Thyroid gland (tissue), 4 donors: ENCODE measurements at places on chromosomes 1 and 21. TPM values are rescaled to one million over a fixed set of nuclear protein-coding genes. Genes with fewer than 3 reads are reported as not detected.

Gene NPR1
- total RNA-seq, result 20.9 TPM

Gene GNG4
- total RNA-seq, result under 0.01 TPM

Gene SHISA4
- 28.8 TPM for total RNA-seq

Gene KRTAP22-1
- not detected for total RNA-seq

Gene CPT2
- total RNA-seq, result 27.4 TPM

Gene ANGEL2
- total RNA-seq, result 57.9 TPM

- H3K27me3 ChIP-seq, result no peaks in the 10 kb centered on the region
- no peak for DNase-seq
- no peaks in the 10 kb centered on the region for H3K36me3 ChIP-seq
- no peak overlapping the region for H3K4me3 ChIP-seq
Measured at GRCh38 chr1:95018602-95019369, 54.0 kb downstream of the ALG14 start.

DNA sequence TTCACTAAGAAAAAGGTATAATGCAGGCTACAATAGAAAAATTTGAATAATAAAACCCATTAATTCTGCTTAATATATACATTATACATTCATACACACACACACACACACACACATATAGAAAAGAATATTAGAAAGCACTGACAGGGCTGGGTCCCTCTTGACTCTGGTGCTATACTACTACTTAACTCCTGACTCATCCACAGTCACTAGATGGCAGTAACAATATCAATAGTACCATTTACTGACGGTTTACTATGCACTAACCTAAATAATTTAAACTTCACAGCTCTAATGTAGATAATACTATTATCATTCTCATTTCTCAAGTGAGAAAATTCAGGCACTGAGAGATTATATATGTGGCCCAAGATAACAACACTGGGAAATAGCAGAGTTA is 87.5 kb downstream of the COP1 start:
- H3K27ac ChIP-seq, result no peak overlapping the region
- H3K27me3 ChIP-seq, result no peaks in the 10 kb centered on the region
- no peak for DNase-seq
- no peaks in the 10 kb centered on the region for H3K4me1 ChIP-seq
- H3K4me3 ChIP-seq, result no peak overlapping the region

DNA sequence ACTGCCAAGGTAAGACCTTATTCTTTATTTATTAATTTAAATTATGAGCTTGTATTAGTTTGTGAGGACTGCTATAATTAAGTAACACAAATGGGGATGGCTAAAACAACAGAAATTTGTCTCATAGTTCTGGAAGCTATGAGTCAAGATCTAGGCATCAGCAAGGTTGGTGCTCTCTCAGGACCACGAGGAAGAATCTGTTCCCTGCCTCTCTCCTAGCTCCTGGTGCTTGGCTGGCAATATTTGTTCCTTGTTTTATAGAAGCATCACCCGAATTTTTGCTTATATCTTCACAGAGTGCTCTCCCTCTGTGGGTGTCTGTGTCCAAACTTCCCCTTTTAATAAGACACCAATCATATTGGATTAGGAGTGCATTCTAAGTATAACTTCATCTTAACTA is 41.4 kb upstream of the CCDC190 start:
- no peaks in the 10 kb centered on the region for H3K36me3 ChIP-seq
- H3K4me3 ChIP-seq, result no peak overlapping the region
- no peaks in the 10 kb centered on the region for H3K27me3 ChIP-seq
- H3K27ac ChIP-seq, result no peak overlapping the region

- H3K27ac ChIP-seq, result no peak overlapping the region
- H3K36me3 ChIP-seq, result no peaks in the 10 kb centered on the region
- no peak for DNase-seq
- H3K4me3 ChIP-seq, result no peak overlapping the region
- H3K4me1 ChIP-seq, result peaks cover 11% of the 10 kb centered on the region
- no peaks in the 10 kb centered on the region for H3K27me3 ChIP-seq
Measured at GRCh38 chr21:42122808-42123207, 51.7 kb downstream of the UMODL1 start.
